Smooth muscle cell of the brain vasculature (primary cell): ENCODE measurements at places on chromosomes 3 and 15.

GRCh38 chr15:80576519-80577090, 118.5 kb upstream of the ABHD17C start:
- DNase-seq, result no peak

DNA sequence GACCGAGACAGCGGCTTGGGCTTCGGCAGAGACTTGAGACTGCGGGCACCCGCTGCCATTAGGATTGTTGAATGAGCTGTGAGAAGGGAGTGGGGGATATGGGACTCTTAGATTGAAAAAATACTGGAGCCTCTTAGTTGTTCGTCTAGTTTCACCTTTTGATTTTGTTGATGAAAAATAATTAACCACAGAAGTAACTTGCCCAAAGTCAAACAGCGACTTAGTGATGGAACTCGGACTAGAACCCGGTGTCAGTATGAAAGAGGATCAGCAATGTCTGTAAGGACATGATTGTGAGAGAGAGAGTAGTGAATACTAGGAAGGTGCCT, 510 bp upstream of the GOLGB1 start:
- DNase-seq, result no peak

GRCh38 chr15:35991386-35991785, 445.4 kb upstream of the DPH6 start:
- DNase-seq, result no peak

DNA sequence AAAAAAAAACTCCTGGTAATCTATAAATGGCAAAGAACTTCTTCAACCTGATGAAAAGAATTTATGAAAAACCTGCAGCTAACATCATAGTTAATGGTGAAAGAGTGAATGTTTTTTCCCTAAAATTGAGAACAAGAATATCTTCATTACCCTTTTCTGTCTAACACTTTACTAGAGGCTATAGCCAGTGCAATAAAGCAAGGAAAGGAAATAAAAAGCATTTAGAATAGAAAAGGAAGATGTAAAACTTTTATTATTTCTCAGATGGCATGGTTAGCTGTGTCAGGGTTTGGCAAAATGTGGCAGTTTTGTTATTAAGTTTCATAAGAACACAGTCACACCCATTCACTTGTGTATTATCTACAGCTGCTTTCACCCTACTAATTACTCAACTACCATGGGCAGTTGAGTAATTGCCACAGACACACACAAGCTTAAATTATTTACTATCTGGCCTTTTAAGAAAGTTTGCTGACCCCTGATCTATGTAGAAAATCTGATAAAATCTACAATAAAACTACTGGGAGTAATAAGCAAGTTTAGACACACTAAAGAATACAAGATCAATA, 465.1 kb downstream of the MAGI1 start:
- DNase-seq, result no peak

GRCh38 chr3:10468613-10469354, 36.6 kb downstream of the ATP2B2 start:
- DNase-seq, result no peak

DNA sequence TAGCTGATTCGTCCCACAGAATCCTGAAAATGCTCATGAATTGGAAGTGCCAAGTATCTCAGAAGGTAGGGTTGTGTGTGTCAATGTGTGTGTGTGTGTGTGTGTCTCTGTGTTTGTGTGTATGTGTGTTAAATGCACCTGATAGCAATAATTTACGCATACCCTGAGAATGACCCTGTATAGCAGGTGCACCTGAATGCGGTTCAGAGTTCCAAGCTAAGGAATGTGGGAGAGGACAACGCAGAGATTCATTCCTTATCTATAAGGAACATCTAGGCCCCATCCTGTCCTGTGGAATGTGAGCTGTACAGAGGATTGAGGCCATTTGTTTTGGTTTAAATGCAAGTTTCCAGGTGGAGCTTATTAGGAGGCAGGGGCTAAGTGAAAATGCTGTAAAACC, 49.1 kb upstream of the NEDD4 start:
- no peak for DNase-seq

- DNase-seq, result no peak
These were observed 92.7 kb downstream of the UACA start for GRCh38 chr15:70670680-70671079.

GRCh38 chr3:56115698-56116097, 352.6 kb downstream of the ERC2 start:
- no peak for DNase-seq

DNA sequence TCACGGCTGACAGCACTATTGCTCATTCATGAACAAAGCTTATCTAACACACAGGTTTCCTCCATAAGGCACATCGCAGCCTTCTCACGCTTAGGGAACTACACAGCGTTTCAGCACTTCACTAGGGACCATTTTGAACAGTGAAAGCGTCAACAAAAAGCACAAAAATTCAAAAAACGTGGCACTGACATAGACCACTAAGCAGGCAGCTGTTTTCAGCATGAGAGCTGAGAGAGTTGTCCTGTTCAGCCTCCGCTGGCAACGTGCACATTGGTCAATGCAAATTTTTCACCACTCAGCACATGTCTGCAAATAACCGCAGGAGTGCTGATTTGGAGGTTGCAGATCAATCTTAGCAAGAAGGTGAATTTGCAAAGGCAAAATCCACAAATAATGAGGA, 109.2 kb downstream of the LRRK1 start:
- no peak for DNase-seq

- peak; percentile 73 for DNase-seq
These were observed 193.5 kb downstream of the FOXP1 start for GRCh38 chr3:71389911-71390573.

- DNase-seq, result peak; percentile 78
These were observed 80.2 kb downstream of the ARNT2 start for GRCh38 chr15:80484333-80484864.

GRCh38 chr15:52677593-52678467, 1.4 kb downstream of the ATOSA start:
- DNase-seq, result no peak

DNA sequence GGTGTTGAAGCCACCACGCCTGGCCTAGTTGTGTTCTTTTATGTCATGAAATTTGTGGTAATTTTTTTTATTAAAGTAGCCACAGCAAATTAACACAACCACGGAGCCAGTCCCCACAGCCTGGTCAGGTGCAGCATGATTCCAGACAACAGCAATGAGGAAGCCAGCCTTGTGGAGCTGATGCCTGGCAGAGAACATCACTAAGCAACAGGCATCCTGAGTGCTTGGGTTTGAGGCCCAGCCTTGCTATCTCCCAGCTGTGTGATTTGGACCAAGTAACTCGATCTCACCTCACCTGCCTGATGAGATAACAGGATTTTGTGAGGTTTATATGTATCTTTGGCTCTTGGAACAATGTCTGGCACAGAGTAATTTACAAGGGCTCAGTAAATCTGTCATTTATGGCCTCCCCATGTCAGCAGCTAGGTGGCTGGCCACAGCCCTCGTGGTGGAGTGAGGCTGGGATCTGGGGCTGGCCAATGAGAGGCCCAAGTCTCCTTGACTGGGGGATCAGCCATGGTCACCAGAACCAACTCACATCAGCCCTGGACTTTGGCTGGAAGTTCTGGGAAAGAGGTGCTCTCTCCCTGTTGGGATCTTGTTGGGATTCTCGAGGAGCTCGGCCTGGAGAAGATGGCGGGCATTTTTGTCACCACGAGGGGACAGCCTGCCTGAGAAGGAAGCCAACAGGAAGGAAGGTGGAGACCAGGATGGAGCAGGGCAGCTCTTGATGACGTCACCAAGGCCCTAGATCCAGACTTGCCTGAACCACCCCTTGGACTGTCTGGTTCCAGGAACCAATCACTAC, 22.8 kb upstream of the FLNB start:
- no peak for DNase-seq

GRCh38 chr3:75951941-75952340, 166.6 kb upstream of the ZNF717 start:
- no peak for DNase-seq

DNA sequence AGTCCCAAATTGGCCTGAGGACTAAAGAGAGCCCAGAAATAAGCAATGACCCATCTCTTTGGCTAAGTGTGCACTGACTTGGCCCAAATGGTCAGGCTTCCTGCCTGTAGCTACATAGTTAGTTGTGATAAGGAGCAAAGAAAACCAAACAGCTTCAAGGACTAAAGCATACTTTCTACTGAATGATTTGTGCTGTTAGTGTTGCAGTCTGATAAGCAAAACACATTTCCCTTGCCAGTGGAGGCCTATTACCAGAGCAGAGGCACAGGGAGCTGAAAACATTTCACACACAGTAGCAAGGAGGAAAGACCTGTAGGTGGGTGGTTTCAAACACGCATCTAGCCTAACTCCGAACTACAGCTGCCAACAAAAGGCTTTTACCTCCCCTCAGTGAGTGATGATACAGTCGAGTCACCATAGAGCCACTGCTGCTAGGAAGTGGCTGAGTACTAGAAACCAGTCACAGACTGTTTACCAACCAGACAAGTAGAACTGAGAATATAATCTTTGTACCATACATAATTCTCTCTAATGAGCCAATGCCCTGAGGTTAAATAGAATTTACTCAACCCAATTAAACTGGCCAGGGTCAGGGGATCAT, 222.3 kb upstream of the THBS1 start:
- no peak for DNase-seq

- no peak for DNase-seq
These were observed 4.4 kb downstream of the CMTM6 start for GRCh38 chr3:32498252-32498651.

DNA sequence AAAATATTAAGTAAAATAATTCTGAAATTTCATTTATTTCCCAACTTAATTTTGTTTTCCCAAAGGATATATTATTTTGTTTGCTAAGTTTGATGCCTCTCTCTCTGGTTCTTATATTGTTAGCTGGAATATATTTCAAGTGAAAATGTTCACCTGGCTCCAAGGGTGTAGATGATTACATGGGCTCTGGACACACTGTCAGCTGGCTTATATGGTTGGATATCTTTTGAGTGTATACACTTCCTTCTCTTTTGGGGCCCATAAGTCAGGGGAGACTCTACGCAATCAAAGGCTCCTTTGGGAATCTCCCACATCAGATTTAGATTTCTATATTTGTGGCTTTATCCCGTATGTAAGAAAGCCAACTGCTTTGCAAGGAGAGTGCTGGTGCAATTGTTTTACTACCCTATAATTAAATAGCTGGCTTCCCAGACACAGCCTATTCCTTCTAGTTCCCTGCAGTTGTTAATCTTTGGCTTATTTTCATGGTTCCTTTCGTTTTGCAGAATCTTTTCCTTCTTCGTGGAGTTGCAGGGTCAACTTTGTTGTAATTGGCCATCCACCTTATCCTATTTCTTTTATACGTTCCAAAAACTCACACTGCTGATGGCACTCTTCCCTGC, 225.7 kb downstream of the DPH6 start:
- DNase-seq, result no peak

- no peak for DNase-seq
These were observed 564 bp upstream of the PIGZ start for GRCh38 chr3:196969134-196969659.

- no peak for DNase-seq
These were observed 107.5 kb upstream of the SKOR1 start for GRCh38 chr15:67717776-67718175.

DNA sequence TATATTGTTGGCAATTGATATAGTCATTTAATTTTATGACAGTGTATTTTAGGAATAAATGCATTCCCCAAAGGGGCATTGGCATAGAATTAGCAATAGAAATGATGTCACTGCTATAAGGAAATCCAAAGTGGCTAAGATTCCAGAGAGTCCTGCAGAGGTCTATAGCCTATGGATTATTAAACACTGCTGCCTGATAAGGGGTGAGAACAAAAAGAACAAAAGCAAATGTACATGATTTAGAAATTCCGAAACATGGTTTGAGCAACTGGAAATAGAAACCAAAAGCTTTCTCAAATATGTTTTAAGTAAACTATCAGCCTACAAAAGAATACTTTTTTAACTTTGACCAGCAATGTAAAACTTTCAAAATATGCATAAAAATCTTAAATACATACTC, 280.1 kb upstream of the RASGRP1 start:
- DNase-seq, result no peak

GRCh38 chr3:26838026-26838425, 215.5 kb downstream of the LRRC3B start:
- DNase-seq, result no peak

GRCh38 chr3:125024817-125025216, 31.0 kb downstream of the HEG1 start:
- no peak for DNase-seq

DNA sequence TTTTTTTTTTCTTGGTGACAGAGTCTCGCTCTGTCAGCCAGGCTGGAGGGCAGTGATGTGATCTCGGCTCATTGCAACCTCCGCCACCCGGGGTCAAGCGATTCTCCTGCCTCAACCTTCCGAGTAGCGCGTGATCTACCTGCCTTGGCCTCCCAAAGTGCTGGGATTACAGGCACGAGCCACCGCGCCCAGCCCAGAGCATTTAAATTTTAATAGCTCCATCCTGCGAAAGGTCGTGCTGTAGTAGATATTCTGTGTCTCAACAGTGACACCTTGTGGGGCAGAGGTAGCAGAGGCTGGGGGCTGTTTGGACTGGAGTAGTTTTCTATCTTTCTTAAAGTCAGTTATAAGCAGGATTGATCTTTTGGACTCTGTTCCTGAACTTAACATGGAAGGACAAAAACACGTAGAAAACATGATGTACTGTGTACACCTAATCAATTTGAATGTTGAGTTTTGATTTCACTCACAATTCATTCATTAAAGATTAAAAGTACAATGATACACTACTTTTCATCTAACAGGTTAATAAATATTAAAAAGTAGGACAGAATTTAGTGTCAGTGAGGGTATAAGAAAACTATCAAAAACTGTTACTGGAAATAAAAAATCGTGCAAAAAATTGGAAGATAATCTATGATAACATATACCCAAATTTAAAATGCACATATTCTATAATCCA, 11.0 kb upstream of the PDCD6IP start:
- peak; percentile 36 for DNase-seq

- DNase-seq, result no peak
These were observed 92.1 kb upstream of the PLAAT1 start for GRCh38 chr3:193148688-193149473.

DNA sequence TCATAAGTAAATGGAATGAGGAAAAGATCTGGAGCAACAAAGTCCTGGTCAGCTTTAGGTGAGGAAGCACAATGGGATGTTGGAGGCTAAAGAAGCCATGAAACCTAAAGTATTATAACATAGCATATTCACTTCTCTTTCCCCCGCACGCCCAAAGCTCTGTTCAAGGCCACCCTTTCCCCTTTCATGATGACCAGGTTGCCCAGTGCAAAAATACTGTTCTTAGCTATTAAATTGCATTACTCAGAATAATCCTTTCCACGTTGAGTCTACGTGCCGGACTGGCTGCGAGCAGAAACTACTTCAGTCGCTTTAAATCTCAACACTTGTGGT, 589 bp upstream of the MAPKBP1 start:
- DNase-seq, result no peak

- DNase-seq, result no peak
These were observed 590.5 kb upstream of the NAALADL2 start for GRCh38 chr3:174268586-174268985.

DNA sequence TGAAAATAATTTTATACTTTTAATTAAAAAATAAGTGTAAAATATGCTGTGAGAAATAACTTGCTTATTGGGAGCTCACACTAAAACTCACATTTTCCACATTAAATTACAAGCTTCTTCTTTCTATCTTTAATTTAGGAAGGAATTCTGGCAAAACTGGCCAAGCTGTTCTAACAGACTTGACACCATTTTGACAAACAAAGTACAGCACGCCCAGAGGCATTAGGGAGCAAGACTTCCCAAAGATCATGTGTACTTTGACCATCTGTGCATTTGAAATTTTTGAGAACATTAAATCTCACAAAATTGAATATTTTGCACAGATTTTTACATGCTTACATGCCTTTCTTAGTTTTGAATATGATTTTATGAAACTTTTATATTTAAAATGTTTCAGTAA, 1288.4 kb upstream of the CADM2 start:
- no peak for DNase-seq
